ENCODE measurements at places on chromosomes 11 and 22. TPM values are rescaled to one million over a fixed set of nuclear protein-coding genes. Genes with fewer than 3 reads are reported as not detected.

The A4GALT gene
- total RNA-seq, result 51.3 TPM

The OR51I1 gene
- not detected for total RNA-seq

The RGL4 gene
- not detected for total RNA-seq

The ST13 gene
- total RNA-seq, result 254 TPM

The RSF1 gene
- 27.0 TPM for total RNA-seq

The DSCAML1 gene
- total RNA-seq, result not detected

The CARNS1 gene
- 0.22 TPM for total RNA-seq

The LRRC75B gene
- 4.1 TPM for total RNA-seq

The PANX2 gene
- 0.22 TPM for total RNA-seq

The HORMAD2 gene
- total RNA-seq, result not detected

The PTPRCAP gene
- total RNA-seq, result 0.43 TPM

The GVQW3 gene
- total RNA-seq, result 0.43 TPM

The ZP1 gene
- total RNA-seq, result not detected

The FOLR3 gene
- total RNA-seq, result not detected

The ADAMTS15 gene
- 15.7 TPM for total RNA-seq

The KRTAP5-2 gene
- not detected for total RNA-seq

The CAT gene
- 46.8 TPM for total RNA-seq

The PRRG4 gene
- total RNA-seq, result 0.52 TPM

The ASPHD2 gene
- total RNA-seq, result 1.1 TPM

The TOLLIP gene
- 18.1 TPM for total RNA-seq

The FGF4 gene
- total RNA-seq, result not detected

The FAM180B gene
- not detected for total RNA-seq

The OR51E2 gene
- total RNA-seq, result not detected

The OOSP4B gene
- not detected for total RNA-seq
